CD8-positive, alpha-beta T cell (primary cell): ENCODE measurements at places on chromosomes 4 and X. TPM values are rescaled to one million over a fixed set of nuclear protein-coding genes. Genes with fewer than 3 reads are reported as not detected.

GRCh38 chrX:72247206-72247942 lies 8.5 kb upstream of the ERCC6L start:
- no peak for DNase-seq

DNA sequence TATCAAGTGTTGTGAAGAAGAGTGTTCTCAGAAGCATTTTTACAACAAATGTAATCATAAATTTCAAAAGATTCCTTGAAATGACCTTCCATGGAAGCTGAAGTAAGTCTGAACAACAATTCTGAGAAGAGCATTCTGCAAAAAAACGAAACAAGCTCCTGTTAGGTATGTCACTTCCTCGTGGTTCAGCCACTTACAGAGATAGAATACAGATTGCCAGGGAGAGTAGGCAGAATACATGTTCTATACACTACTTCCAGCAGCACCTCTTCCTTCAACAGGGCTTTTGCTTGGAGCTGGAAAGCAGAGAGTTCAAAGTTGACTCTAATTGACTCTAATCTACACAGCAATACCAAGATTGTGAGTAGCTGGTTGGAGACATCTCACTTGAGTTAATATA lies 274.5 kb downstream of the ADGRA3 start:
- no peak for DNase-seq

Gene CXCL11
- total RNA-seq, result not detected

GRCh38 chr4:74117024-74117534 lies 18.1 kb upstream of the CXCL2 start:
- DNase-seq, result no peak

GRCh38 chrX:126065901-126066660 lies 100.0 kb downstream of the DCAF12L2 start:
- DNase-seq, result no peak

GRCh38 chr4:117641519-117641918 lies 392.8 kb upstream of the NDST3 start:
- DNase-seq, result no peak

- no peak for DNase-seq
Measured at GRCh38 chr4:7055990-7056325, 11.9 kb downstream of the GRPEL1 start.

Gene NUP54
- 103 TPM for total RNA-seq

- no peak for DNase-seq
Measured at GRCh38 chrX:70208479-70208878, 26.0 kb upstream of the AWAT1 start.

DNA sequence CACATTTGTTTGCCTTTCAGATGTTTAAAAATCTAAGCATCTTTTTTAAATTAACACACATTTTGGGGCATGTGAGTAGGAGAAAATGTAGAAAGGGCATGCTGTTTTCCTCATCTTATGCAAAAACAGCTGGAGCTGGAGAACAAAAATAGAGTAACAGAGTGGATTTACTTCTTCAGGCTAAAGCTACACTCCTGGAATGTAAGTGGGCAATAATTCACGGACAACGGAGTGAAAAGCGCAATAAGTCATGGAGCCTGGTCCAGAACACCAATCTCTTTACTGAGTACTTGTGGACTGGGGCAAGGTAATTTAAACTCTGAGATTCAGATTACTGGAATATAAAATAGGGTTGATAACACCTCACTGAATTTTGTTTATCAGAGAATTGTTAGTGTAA lies 1018.8 kb upstream of the HS3ST1 start:
- no peak for DNase-seq

DNA sequence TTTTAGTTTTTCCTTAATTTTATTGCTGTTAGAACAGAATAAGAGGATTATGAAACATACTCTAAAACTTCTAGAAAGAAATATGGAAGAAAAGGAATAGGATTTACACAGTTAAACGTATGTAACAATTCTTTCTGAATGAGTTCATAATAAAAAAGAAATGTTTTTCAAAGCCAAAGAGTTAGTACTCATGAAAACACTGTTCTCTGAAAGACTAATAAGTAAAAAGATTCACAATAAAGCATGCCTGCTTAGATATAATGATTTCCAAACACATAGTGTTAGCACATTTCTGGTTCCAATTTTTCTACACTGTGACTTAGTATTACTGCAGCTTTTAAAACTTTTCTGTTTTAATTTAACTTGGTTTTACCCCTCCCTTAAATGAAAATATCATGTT lies 49.8 kb upstream of the PRSS48 start:
- no peak for DNase-seq

- no peak for DNase-seq
Measured at GRCh38 chrX:9355739-9356138, 109.1 kb upstream of the TBL1X start.

DNA sequence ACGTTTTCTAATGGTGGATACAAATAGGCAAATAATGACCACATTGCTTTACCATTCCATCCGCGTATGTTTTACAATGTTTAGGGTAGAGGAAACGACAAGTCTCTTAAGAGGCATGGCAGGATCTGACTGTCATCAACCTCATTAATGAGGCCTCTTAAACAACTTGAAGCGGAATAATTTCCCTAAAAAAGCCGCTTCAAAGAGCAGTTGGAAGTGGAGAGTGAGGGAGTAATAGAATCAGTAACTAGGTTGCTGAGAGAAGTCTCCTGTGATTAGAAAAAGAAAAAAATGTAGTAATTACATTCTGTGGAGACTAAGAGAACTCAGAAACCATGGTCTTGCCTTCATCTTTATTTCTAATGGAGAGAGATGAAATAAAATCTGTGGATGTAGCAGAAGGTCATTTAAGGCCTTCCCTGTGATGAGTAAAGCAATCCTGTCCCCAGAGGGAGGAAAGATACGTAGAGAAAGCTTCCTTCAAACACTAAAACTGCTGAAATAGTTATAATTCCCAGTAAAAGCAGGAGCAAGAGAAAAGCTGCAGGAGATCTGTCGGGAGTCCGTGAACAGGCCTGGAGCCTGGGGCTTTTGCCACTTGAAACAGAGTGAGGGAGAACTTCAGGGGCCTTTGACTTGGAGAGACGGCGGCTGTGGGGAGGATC lies 11.1 kb upstream of the SEPSECS start:
- no peak for DNase-seq

- no peak for DNase-seq
Measured at GRCh38 chr4:57154191-57154590, 44.0 kb upstream of the IGFBP7 start.

- no peak for DNase-seq
Measured at GRCh38 chr4:22434895-22435294, 81.0 kb downstream of the ADGRA3 start.

- no peak for DNase-seq
Measured at GRCh38 chr4:79882806-79883205, 190.2 kb downstream of the ANTXR2 start.

GRCh38 chr4:37970702-37971101 lies 10.5 kb downstream of the PTTG2 start:
- peak; percentile 75 for DNase-seq

DNA sequence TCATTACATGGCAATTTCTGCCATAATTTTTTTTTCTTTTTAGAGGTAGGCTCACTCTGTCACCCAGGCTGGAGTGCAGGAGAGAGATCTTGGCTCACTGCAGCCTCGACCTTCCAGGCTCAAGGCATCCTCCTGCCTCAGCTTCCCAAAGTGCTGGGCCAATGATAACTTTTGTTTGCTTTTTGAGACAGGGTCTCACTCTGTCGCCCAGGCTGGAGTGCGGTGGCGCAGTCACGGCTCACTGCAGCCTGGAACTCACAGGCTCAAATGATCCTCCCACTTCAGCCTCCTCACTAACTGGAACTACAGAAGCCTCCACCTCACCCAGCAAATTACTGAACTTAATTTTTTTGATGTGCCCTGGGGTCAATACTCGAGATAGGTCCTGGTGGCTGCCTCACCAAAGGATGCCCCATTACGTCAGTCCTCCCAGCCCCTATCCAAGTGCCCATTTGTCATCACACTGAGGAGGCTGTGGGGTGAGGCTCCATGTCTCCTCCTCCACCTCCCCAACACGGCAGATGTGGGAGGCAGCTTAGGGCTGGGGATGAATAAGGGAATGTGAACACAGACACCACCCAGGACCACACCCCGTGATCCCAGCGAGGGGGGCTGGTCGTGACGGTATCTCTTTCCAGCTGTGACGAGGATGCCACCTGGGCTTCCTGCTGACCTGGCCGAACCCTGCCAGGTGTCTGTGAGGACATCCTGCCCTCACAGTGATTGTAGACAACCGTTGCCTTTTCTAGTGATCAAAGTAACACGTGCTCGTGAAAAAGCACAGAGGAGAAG lies 12.4 kb upstream of the NKX1-1 start:
- DNase-seq, result no peak

- DNase-seq, result no peak
Measured at GRCh38 chr4:67861513-67861912, 22.3 kb downstream of the TMPRSS11D start.

DNA sequence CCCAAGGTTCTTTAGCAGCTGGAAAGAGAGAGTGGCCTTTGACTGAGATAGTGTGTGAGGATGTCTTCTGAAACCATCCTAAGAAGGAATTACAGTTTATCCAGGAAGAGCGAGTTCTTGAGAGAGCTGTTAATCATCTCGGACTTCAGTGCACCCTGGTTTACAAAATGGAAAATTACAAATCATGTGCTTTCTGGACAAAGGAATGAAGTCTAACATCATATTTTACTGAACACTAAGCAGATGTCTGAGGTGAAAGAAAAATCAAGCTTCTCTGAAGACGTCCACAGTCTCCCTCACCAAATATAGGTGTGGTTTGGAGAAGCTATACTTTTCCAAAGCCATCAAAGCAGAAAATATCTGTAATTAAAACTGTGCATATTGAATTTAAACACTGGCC lies 30.8 kb upstream of the CYP2U1 start:
- DNase-seq, result no peak

GRCh38 chr4:2652415-2653160 lies 103.5 kb downstream of the TNIP2 start:
- no peak for DNase-seq

DNA sequence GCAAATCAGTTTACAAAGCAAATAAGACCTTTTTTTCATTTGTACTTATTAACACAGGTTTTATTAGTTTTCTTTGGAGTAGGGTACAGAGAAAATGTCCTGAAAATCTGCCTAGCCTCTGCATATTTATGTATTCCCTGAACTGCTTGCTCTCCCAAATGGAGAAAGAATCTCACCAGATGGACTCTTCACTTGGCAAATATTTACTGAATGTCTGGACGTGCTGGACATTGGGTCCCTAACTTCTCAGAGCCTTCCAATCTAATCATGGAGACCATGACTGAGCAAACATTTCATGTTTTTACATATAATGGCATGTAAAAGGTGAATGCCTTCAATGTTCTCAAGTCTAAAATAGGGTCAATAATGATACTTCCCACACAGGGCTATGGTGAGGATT lies 126.0 kb downstream of the CHRDL1 start:
- DNase-seq, result no peak

GRCh38 chrX:93419642-93420041 lies 253.7 kb downstream of the NAP1L3 start:
- DNase-seq, result no peak

Gene SMARCA1
- total RNA-seq, result 0.39 TPM

GRCh38 chr4:58064653-58065052 lies 954.5 kb upstream of the IGFBP7 start:
- no peak for DNase-seq

DNA sequence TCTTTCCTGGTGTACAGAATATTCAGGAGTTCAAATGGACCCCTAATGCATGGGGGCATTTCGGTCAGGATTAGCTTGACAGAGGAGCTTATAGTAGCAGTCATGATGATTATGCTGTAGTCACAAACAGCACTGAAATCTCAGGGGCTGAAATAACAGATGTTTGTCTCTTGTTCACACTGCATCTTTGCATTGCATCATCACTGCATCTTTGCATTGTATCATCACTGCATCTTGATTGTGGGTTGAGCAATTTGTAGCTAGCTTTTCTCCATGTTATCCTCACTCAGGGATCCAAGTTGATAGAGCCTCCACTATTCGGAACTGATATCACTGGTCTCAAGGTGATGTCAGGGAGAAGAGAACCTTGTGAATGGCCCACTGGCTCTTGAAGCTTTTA lies 160.9 kb downstream of the GATB start:
- no peak for DNase-seq

- DNase-seq, result peak; percentile 0
Measured at GRCh38 chrX:9285342-9285771, 179.5 kb upstream of the TBL1X start.

Gene ARHGEF38
- total RNA-seq, result not detected

Gene PNCK
- total RNA-seq, result 0.44 TPM

GRCh38 chrX:83416273-83416672 lies 91.8 kb upstream of the POU3F4 start:
- DNase-seq, result no peak

- no peak for DNase-seq
Measured at GRCh38 chr4:151719956-151720334, 40.9 kb downstream of the GATB start.

Gene ERAS
- total RNA-seq, result not detected

DNA sequence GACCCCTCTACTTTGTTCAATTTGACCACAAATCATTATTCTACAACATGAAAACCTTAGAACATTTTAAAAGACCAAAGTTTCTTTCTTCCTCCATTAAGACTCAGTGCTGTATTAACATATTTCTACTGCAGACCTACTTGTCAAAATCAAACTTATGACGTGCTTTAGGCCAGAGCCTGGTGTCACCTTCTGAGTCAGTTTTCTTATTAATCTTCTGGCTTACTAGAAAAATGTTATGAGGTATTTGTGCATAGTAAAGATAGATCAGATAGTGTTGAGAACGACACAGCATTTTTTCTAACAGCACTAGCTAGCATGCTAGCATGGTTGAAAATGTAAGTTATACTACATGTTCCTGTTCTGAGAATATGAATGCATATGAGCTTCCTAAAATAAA lies 333.6 kb upstream of the FAM241A start:
- no peak for DNase-seq

- no peak for DNase-seq
Measured at GRCh38 chr4:92111493-92111892, 192.3 kb upstream of the GRID2 start.

GRCh38 chr4:30721185-30722091 lies 1.3 kb downstream of the PCDH7 start:
- DNase-seq, result no peak

Gene SMIM31
- not detected for total RNA-seq

- no peak for DNase-seq
Measured at GRCh38 chr4:123446865-123447474, 50.4 kb downstream of the SPRY1 start.

Gene PCDH18
- total RNA-seq, result not detected

- DNase-seq, result no peak
Measured at GRCh38 chr4:87442889-87443288, 20.5 kb downstream of the NUDT9 start.

DNA sequence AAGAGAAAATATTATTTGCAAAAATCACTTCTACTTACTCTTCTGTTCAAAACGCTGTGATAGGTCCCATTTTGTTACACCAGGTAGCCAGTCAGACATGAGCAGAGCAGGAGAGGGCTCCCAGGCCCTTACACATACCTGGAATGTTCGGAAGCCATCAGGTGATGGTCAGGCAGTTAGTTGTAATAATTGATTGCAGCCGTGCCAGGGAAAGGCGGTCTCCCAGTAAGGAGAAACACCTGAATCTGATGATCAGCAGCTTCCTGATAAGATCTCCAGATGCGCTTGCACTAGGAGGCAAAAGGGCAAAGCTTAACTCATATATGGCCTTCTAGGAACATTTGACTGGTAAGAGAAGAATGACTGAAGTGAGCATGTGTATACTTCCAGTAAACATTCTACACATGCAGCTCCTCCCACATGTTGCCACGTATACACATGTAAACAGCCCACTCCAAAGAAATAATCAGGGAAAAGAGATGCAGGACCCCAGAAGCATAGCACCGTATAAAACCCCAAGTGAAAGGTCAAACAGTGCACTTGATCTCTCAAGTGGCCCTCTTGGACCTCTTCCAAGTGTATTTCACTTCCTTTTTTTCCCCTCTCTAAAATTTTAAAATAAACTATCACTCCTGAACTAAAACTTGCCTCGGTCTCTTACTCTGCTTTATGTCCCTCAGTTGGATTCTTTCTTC lies 1338.0 kb downstream of the FSTL5 start:
- no peak for DNase-seq
